ENCODE measurements at places on chromosomes 2 and 18.

GRCh38 chr2:95034221-95034620, 8.7 kb downstream of the MAL start:
- DNase-seq, result no peak

DNA sequence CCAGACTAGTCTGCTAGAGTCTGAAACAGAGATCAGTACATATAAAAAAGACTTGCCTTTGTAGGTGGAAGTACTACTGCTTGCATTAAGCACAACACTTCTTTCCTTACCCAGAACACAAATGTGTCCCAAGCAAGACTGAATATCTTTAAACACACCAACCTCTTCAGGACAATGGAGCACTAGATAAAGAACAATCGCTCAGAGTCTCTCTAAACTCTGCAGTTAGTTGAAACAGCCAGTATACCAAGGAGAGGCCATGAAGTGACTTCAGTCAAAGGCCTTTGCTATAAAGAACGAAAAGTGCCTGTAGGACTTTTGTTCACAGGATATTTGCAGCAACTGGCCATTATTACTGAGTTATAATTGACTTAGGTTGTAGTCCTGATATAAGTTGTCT, 9.9 kb upstream of the B4GALT6 start:
- DNase-seq, result no peak

DNA sequence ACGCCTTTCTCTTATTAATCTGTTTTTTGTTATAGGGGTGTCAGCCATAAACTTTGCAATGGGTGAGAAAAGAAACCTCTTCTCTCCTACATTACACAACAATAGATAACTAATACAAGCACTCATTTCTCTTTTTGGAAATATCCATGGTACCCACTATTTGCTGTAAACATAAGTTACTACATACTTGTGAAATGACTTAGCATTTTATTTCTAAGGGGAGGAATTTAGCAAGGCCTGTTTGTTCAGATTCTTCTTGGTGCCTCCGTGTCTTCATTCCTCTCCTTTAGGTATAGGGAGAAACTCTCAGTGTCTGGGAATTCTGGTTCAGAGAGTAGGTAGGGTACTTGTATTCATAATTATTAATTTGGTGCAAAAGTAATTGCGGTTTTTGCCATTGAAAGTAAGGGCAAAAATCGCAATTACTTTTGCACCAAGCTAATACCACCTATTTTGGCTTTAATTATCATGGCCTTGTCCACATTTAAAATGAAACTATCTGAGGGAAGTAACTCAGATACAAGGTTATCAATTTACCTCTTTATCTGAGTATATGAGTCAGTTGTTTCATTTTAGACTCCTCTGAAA, 134.8 kb downstream of the MREG start:
- DNase-seq, result no peak

DNA sequence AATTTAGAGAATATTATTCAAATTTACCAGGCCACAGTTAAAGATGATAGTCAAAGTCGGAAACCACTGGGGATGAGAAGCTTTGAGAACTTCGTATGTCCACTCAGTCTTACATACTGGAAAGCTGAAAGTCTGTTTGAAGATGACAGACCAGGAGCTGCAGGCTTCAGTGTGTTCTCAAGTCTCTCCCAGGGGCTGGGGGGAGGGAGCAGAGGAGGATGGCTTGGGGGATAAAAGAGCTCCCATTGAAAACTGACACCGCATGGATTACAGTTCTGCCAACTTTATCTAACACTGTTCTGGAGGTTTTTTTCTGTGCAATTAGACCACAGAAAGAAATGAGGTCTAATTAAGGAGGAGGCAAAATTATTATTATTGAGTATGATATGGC, 170.5 kb upstream of the ALKAL2 start:
- DNase-seq, result no peak

GRCh38 chr18:72325307-72325706, 218.8 kb downstream of the CBLN2 start:
- DNase-seq, result no peak

- no peak for DNase-seq
These were observed 18.8 kb downstream of the MPPE1 start for GRCh38 chr18:11889284-11889683.

GRCh38 chr2:143819190-143819735, 690.0 kb downstream of the ARHGAP15 start:
- no peak for DNase-seq

- no peak for DNase-seq
These were observed 58.9 kb downstream of the FAM168B start for GRCh38 chr2:131034122-131035051.

- DNase-seq, result peak; percentile 43
These were observed 4.0 kb downstream of the TMEM17 start for GRCh38 chr2:62501794-62502500.

GRCh38 chr2:108927936-108928659, 60.9 kb downstream of the EDAR start:
- DNase-seq, result peak; percentile 43

DNA sequence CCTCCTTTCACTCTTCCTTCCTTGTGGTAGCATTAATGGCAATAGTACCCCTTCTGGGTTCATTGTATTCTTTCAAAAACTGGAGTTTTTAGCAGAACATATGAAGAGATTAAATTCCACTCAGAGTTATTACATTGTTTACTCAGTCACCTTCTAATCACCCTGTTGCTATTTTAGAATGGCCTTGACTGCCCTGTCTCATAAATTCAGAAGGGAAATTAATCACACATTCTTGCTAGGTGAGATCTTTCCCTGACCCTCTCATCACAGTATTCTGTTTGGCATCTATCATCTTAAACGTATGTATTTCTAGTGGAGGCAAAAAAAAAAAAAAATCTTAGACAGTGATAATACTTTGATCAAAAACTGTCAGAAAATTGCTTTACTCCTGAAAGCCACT, 760.4 kb downstream of the ADCYAP1 start:
- DNase-seq, result no peak

GRCh38 chr2:54655046-54655809, 68.2 kb upstream of the EML6 start:
- DNase-seq, result no peak

DNA sequence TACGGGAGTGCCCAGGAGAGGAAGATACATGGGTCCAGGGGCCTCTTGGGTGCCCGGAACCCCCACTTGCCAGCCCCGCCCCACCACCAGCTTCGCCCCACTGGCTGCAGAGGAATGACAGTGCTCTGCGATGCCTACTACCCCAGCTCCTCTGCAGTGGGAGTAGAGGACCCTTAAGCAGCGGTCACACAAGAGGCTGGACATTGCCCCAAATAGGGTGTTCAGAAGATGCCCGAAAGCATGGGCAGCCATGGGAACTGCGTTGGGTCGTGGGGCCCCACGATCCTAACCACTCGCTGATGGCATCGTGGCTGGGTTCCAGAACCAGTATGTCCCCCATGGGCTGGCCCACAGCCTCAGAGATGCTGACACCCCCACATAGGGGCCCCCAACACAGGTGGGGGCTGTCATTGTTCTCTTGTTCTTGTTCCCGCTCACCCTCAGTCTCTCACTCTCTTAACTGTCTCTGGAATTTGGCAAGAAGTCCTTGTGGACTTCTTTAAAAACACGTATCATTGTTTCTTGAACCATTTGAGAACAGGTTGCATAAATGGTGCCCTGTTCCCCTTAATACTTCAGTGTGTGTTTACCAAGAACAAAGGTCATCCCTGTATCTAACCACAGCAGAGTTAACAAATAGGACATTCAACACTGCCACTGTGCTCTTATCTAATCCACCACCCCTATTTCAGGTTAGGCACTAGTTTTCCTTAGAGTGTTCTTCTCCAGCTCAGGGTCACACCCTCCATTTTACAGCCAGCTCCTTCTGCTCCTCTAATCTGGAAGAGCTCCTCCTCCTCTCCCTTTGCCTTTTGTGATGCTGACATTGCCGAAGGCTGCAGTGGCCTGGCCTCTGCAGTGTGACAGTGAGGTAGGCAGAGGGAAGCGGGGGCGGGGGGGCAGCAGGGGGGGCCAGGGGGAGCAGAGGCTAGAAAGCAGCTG, 76.3 kb downstream of the STPG4 start:
- DNase-seq, result no peak

DNA sequence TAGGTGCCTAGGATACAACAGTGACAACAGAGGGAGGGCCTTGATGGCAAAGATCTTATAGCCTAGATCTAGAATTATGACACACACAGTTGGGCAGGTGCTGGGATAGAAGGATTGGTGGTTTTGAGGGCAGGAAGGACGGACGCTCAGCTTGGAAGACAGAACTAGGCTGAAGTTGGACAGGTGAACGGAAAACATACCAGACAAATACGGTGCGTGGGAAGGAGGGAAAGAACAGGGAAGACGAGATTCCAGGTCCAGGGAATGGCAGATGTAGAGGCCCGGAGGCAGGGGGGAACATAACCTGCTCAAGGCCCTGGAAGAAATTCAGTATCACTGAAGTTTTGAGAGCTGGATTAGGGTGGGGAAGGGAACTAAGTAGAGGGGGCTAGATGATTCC, 40.8 kb downstream of the CRACDL start:
- DNase-seq, result no peak

- peak; percentile 27 for DNase-seq
These were observed 18.5 kb downstream of the TRAK2 start for GRCh38 chr2:201432621-201433393.

DNA sequence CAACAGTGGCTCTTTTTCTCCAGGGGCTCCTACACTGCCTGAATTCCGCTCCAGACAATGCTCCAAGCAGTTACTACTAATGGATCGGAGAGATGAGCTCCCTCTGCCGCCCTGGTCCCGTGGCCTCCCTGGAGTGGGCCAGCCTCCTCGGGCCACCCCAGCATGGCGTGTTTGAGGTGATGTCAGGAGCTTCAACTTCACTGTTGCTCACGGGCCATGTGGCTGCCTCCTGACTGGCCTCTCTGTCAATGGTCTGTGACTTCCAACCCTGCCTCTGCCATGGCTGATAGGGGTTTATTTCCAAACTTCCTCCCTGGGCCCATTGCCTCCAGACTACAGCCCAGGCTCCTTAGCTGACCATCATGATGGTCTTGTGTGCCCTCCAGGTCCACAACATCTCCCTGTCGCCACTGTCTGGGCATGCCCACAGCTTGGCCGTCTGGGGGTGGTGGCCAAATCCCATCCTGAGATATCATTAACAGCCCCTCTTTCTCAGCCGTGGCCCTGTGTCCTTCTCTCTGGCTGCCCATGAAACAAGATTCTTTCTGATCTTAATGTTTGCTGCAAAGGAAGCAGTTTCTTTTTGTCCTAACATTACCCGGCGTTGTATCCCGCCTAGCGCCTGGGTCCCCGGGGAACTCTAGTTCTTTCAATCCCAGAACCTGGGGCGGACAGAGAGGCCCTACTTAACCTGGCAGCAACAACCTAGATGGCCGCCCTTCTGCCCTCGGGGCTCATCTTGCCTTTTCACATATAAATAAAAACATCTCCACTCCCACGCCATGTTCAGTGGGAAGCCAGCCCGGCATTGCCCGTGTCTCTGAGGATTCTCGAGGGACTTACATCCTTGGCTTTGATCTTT, 38.1 kb downstream of the ATOH8 start:
- DNase-seq, result no peak

- no peak for DNase-seq
These were observed 202.7 kb downstream of the BCL11A start for GRCh38 chr2:60350791-60351190.

Data from SJCRH30 (cell line).